ENCODE measurements at places on chromosomes 6 and 20. TPM values are rescaled to one million over a fixed set of nuclear protein-coding genes. Genes with fewer than 3 reads are reported as not detected.

DNA sequence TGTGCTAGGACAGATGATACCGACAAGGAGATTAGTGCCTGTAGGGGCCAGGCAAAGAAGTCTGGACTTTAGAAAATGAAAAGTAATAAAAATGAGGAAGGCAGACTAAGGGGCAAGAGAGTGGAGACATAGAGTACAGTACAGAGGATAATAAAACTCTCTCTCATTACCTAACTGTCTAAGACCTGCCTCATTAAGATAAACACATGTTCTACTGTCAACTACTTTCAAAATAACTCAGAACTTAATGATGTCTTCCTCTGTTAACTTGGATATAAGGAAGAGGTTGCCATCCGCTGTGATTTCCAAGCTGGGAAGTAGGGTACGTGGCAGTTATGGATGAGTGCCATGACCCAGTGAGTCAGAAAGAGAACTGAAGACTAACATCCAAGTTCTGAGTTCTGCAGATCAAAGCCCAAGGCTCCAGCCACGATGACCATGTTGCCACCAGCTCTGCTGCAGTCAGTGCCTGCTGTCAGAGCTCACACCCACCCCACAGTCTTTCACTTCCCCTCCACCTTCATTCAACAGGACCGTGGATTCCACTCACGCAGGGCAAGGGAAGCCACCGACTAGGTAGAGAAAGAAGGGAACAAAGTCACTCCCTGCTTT, 81.8 kb downstream of the KIF16B start:
- no peak for DNase-seq

GMPR gene
- total RNA-seq = 0.42 TPM

MUC21 gene
- not detected for total RNA-seq

- DNase-seq = no peak
Observed at GRCh38 chr6:23650676-23651075, 475.3 kb upstream of the NRSN1 start.

DNA sequence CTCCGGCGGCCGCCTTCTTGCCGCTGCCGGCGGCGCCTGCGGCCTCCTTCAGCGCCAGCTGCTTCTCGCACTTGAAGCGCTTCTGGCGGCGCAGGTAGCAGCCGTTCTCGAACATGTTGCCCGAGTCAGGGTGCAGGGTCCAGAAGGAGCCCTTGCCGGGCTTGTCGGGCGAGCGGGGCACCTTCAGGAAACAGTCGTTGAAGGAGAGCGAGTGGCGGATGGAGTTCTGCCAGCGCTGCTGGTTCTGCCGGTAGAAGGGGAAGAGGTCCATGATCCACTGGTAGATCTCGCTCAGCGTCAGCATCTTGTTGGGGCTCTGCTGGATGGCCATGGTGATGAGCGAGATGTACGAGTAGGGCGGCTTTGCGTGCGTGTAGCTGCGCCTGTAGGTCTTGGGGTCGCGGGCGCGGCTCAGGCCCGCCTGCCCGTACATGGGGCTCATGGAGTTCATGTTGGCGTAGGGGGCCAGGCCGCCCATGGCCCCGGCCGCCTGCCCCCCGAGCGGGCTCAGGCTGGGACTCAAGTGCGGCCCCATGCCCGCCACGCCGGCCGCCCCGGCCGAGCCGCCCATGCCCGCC, 1.9 kb downstream of the FOXA2 start:
- DNase-seq = no peak

DNA sequence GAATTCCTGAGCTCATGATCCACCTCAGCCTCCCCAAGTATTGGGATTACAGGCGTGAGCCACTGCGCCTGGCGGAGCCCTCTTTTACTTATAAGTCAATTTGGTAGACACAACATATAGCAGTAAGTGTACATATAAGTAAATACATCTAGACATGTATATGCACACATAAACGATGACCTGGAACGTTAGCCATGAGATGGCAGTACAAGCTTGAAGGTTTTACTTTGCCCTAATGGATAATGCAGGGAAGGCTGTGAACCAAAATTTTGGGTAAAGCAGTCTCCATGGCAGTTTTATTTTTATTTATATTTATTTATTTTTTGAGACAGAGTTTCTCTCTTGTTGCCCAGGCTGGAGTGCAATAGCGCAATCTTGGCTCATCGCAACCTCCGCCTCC, 2.4 kb upstream of the GNMT start:
- no peak for DNase-seq

DNA sequence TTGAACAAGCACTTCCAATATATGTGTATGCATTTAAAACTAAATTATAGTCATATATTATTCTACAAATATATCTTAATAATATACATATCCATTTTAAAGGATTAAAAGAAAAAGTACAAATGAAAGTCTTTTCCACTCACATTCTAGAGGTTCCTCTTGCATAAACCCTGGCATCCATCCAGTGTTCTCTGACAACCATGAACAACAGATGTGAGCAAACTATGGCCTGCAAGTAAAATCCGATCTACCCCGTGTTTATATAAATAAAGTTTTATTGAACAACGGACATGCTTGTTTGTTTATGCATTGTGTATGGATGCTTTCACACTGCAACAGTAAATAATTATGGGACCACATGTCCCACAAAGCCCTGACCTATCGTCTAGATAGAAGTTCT, 1122.3 kb downstream of the EPHA7 start:
- no peak for DNase-seq

Data from T-cell (primary cell).